Upper lobe of left lung (tissue), 6 donors: ENCODE measurements at places on chromosomes 5 and 9. TPM values are rescaled to one million over a fixed set of nuclear protein-coding genes. Genes with fewer than 3 reads are reported as not detected.

DNA sequence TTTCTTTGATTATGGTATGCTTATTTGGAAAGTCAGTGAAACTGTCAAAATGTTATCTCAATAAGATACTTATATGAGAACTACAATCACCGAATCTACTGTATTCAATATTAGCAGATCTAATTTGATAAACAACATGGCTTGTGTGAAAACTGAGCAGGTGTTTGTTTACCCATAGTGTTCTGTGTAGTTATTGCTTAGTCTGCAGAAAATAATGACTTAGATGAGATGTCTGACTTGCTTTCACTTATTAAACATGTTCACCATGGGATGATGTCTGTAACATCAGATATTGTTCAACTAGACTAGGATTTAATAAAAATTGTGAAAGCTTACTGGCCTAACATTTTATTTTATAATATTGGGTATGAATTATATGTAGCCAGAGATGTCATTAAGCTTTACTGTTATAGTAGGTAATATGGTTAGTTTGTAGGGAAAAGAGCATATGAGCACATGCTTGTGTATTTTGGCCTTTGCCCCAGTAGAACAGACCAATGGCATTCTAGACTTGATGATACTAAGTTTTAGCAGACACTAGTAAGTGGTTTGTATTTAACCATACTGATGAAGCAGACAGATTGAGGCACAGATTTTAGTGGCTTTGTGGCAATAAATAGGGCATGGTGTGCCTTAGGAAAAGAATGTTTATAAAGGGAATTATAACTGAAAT lies 16.4 kb downstream of the SUB1 start:
- no peak for DNase-seq

- no peak for DNase-seq
These were observed 116.0 kb upstream of the SLC28A3 start for GRCh38 chr9:84456527-84456926.

DNA sequence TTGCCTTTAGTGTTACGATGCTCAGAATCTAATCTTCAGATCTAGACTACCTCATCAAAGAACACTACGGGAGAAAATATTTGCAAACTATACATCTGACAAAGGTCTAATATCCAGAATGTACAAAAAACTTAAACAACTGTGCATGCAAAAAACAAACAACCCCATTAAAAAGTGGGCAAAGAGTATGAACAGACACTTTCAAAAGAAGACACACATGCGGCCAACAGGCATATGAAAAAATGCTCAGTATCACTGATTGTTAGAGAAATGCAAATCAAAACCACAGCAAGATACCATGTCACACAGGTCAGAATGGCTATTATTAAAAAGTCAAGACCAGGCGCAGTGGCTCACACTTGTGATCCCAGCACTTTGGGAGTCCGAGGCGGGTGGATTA lies 31.0 kb upstream of the MEGF9 start:
- DNase-seq = no peak

DNA sequence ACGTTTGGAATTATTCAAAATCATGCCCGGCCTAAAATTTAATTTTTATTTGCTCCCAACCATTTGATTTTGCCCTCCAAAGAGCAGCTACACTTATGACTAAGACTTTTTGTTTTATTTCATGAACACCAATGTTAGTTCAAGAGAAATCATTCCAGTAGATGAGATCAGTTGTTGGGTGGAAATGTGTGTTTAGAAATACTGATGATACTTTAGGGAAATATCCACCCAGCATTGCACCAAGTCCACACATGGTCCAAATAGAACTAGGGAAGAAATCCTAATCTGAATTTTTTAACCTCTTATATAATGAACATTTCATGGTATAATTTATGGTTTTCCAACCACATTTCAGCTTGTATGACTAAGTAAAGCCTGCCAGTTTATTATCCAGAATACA lies 28.3 kb upstream of the GOLPH3 start:
- DNase-seq = no peak

The TMC1 gene
- not detected for total RNA-seq

The C5orf58 gene
- not detected for total RNA-seq

The PRR16 gene
- total RNA-seq = 3.3 TPM

The NUTM2F gene
- not detected for total RNA-seq
